ENCODE measurements at places on chromosomes 7 and 10.

DNA sequence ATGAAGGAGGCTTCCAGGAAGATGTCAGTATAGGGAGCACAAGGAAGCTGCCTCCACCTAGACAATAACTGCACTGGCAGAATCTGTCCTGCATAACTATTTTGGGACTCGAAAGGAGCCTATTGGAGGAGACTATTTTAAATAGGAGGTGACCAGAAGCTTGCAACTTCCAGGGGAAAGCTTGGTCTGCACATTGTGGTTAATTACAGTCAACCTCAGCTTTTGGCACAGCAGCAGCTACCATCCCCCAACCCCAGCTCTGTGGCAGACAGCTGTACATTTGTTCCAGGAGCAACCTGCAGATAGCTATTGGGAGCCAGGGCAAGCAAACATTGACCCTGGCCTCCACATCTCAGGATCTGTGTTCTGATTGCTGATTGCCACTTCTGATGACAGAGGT lies 46.3 kb upstream of the NANOS1 start:
- DNase-seq: no peak

DNA sequence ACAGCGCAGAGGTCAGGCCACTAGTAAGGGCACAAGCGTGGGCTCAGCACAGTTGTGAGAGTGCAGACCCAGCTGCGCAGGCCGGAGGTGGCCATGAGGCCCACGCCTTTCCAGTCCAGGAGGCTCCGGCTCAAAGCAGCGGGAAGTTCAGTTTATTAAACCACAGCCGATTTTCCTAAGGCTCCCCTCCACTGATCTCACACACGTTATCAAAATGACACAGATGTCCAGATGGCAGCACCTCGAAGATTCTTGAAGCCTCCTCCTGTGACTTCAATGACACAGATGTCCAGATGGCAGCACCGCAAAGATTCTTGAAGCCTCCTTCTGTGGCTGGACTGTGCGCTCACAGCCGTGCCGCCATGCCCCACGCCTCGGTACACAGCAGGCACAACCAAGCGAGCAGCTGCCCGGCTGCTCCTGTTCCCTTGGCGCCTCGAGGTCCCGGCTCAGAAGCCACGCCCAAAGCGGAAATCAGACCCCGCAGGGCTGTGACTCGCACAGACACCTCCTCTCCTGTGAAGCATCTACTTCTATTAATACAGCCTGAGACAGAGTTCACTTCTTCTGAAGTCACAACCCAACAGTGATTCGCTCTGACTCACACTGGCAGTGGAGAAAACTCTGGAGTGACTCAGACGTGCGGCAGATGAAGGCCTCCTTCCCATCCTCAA lies 122.7 kb downstream of the MAD1L1 start:
- no peak for DNase-seq

GRCh38 chr10:2256241-2256640 lies 518.9 kb upstream of the ADARB2 start:
- DNase-seq: no peak

DNA sequence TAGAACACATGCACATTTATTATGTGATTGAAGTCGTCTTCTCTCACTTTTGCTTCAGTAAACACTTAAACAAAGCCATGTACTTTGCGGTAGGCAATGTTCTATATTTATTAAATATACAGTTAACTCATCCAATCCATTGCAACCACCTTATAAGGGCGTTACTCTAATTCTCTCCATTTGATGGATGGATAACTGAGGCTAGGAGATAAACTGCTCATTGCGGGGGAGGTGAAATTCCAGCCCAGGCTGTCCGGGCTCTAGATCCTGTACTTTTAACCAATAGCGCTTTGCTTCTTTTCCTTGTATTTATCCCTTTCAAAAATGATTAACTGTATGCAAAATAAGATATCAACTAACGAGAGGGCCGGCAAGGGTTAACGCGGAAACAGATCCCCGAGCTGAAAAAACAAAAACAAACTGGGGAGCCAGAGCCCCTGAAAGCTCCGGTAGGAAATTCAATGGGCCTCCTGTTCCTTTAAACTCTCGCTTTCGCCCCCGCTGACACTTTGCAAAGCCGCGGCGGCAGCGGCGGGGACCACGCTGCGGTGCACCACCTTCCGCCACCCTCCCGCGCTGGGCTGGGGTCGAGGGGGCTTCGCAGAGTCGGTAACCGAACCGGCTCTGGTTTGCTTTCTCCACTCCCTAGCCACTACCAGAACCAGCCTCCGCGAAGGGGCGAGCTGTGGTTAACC lies 1.0 kb upstream of the PLXDC2 start:
- no peak for DNase-seq

DNA sequence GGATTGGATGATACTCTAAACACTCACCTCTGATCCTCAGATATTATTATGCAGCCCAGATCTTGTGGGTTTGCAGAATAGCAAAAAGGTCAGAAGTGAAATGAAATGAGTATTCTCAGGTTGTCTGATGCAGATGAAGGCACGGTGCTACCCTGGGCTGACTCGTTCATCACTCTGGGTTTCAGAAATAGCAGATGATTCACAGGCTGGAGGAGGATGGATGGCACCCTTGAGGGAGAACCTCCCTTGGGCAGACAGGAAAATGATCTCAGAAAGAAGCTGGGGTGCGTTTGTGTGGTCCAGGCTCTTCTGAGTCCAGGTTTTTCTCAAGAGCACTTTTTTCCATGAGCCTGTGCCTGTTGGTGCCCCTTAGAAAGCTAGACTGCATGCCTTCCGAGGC lies 515.8 kb upstream of the MKI67 start:
- DNase-seq: no peak

DNA sequence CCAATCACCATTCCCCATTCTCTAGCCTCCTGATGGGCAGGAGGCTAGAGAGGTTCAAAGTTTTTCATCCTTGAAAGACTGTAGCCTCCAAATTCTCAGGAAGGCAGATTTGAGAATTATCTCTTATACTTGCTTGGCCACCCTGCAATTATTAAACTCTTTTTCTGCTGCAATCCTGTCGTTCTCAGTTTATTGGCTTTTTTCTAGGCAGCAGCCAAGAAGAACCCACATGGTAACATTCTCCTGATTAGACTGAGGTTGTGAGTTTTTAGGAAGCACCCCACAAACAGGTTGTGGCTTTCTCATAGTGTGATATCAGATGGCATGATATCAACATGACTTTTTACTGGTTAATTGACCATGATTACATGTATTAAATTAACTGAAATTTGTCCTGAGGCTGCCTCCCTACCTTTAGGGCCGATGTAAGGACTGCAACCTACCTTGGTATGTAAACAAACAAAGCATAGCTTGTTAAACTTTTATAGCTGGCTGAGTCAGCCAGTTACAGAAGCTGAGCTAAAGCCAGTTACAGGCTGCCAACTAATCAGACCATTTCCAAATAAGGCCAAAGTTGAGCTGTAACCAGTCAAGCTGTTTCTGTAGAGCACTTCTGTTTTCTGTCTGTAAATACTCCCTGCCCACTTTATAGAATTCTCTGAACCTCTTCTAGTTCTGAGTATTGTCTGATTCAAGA lies 3.2 kb upstream of the ZNF248 start:
- DNase-seq: no peak

DNA sequence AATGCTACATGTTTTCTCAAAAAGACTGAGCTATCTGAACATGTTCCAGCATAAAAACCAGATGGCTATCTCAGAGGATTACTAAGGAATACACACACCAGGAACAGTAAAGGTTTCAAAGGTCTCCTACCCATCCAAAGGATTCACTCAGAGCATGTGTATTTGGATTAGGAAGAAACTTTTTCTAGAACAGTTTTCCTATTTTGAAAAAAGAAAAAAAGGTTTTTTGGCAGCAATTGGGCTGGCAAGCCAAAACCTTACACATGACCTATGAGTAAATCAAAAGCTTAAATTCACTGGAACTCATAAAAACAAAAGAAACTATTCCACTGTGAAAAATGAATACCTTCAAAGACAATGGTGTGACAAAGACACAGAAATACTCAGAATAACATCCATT lies 9.6 kb downstream of the TPK1 start:
- DNase-seq: no peak

- no peak for DNase-seq
Observed at GRCh38 chr7:17940951-17941431, 697 bp upstream of the SNX13 start.

DNA sequence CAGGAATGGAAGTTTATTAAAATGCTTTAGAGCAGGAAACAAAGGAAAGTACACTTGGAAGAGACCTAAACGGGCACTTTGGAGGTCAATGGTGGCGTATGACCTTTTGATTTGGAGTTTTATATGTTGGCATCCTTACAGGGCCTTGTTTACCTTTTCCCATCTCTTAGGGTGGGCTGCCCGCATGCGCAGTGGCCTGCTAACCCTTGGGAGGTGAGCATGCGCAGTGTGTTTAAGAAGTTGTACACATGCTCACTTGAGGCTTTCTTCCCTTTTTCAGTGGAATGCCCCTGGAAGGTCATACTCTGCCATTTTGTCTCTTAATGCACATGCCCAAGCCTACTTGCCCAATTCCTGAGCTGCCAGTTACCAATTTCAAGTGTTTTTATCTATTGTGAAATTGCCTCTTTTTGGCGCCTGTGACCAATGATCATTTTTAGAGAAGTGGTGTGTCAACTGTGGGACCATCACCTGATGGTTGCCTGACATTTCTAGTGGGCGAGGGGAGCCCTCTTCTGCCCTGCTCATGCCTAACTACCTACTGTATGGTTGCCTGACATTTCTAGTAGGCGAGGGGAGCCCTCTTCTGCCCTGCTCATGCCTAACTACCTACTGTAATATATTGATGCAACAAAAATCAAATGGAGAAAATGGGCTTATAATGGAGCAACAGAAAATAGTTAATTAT lies 138.0 kb downstream of the PPP1R9A start:
- no peak for DNase-seq

- no peak for DNase-seq
Observed at GRCh38 chr10:71281646-71282322, 37.3 kb upstream of the SLC29A3 start.

DNA sequence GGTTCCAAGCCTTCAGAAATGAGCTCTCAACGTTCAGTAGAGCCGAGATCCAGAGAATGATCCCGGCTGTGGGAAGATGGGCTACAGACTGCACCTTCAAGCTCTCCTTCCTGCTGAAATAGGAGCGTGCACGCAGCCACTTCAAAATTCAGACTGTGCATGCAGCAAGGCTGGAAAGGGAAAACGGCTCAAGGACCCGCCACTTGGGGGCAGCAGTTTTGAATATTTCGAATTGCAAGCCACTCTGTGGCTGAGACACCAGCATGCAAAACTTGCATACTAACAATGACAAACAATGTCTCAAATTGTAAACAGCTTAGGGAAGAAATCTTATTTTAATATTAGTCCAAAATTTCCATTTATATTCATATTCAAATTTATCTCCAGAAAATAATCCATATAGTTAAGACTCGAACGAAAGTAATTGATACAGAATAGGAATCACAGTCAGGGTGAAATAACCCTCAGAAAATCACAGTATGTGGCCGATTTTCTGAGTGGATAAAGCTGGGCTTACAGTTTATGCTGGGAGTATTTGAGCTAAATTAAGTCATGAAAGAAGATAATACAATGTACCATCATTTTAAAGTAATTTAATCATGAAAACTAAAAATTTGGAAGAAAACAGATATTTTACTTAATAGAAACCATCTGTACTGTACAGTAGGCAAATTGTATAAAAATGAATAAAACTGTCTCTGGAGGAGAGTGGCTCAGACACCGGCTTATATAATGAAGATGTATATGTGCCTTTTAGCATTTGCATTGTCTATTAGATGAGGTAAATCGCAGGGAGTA lies 137.9 kb upstream of the MKI67 start:
- DNase-seq: no peak

DNA sequence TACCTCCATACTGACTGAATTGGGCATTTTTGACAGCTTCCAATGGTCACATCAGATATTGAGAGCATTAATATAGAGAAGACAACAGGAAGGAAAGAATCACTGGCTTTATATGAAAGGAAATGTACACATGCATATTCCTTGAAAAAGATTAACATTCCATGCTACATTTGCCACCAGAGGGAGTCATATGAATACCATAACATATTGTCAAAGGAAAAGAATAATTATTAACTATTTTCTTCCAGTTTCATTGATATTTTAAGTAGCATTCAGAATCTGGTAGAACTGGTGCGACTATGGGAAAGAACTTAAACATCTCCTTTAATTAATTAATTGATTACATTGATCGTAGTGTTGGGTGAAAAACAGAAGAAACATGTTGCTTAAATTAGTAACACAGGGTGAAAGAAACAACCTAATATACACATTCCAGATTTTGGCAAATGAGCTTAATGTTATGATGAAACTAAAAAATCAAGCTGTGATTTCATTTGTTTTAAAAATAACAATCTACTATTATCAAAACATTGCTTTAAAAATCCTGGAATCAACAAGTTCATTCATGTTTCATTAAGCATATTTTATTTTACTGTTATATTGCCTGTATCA lies 71.5 kb downstream of the GPR85 start:
- DNase-seq: no peak

DNA sequence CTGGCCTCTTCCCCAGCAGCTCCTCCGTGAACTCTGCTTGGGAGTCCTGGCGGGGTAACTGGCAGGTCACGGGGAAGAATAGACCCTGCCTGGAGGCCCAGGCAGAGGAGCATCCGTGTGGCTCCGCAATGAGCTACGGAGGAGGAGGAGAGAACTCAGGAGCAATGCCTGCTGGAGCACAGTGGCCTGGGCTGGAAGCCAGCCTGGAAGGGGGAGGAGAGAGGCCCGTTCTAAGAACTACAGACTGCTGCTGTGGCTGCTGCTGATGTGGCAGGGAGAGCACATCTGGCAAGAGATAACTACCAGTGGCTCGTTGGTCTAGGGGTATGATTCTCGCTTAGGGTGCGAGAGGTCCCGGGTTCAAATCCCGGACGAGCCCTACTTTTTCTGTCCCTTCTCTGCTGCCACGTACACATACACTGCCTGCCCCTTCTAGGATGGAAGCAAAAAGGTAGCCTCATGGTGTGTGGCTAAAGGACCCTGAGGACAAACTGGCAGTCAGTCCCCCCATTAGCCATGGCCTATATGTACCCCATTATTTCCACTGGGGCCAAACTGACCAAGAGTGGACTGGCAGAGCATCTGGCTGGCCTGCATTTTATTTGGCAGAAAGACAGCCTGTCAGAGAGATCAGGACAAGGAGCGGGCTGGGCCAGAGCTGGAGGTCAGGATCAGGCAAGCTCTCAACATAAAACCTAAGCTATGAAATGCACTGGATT lies 7.7 kb upstream of the OPN1SW start:
- no peak for DNase-seq

GRCh38 chr10:97596101-97597082 lies 6.9 kb downstream of the C10orf62 start:
- DNase-seq: no peak

DNA sequence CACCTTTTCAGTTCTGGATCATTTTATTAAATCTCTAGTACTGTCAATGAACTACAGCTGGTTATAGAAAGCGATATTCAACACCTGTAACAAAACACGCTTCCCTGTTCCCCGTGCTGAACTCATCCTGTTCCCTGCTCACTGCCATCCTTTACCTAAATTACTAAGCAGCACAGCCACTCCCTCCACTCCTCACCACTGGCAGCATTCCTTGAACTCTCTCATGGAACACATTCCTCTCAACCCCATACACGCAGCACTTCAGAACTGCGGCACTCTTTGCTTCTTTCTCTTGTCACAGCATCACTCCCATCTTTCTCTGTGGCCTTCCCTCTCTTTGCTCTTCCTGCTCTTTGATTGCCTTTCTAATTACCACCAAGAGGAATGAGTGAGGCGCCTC lies 27.4 kb downstream of the RELN start:
- no peak for DNase-seq

- DNase-seq: no peak
Observed at GRCh38 chr7:17302575-17303142, 4.2 kb downstream of the AHR start.

- DNase-seq: no peak
Observed at GRCh38 chr7:82382276-82382675, 61.3 kb downstream of the CACNA2D1 start.

- peak; percentile 4 for DNase-seq
Observed at GRCh38 chr7:24665564-24666294, 91.5 kb downstream of the GSDME start.

Measured in stimulated activated CD8-positive, alpha-beta memory T cell treated with anti-CD3 and anti-CD28 coated beads, Interleukin-2, amount 100 ng/mL, for 1 hour (primary cell).